ENCODE measurements at places on chromosomes 1 and 21.

DNA sequence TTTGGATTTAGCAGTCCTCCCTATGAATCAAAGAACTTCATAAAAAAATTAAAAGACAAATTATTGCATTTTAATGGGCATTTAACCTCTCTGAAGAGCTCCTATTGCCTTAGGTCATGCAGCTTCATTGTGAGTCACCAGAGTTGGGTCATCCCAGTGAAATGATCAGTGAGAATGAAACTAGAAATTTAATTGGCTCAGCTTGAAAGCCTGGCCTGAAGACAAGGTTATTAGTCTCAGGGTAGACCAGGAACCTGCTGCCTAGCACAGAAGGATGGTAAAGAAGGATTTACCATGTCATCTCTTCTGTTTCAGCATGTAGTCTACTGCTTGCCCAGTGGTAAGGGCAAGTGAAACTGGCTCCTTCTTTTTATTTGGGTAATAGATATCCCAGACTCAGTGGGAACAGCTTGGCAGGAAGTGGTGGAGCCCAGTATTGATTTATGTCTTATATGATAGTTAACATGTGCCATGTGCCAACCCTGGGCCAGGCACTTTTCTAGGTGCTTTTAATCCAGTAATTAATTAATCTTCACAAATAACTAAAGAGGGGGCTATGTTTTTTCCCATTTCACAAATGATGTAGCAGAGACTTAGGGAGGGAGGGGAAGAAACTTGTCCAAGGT, 23.6 kb downstream of the LAMC2 start:
- DNase-seq: peak; percentile 75

- DNase-seq: peak; percentile 13
Measured at GRCh38 chr1:44489481-44489880, 84.4 kb downstream of the RNF220 start.

DNA sequence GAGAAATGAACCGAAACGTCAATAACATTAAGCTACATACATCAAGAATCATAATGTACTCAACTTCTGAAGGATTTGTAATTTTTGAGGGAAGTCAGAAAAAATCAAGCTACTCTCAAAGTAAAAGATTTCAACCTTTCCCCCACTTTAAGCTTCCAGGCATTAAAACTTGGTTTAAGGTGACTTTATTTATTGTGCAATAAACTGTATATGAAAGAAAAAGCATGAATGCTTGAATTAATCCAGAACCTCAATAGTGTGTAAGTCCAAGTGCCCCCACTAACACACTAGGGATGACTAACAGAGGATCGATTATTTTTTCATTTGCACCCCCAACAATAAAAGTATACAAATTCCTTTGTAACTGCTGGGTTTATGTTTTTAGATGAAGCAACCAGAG, 10.9 kb downstream of the GART start:
- DNase-seq: no peak

GRCh38 chr1:38246955-38247952, 200.7 kb upstream of the POU3F1 start:
- DNase-seq: peak; percentile 22

GRCh38 chr1:199858856-199859255, 168.7 kb upstream of the NR5A2 start:
- no peak for DNase-seq
